ENCODE measurements at places on chromosomes 11 and 22. TPM values are rescaled to one million over a fixed set of nuclear protein-coding genes. Genes with fewer than 3 reads are reported as not detected.
A peak's percentile ranks its signal among the peaks of the same experiment; 100 is the strongest.

SPON1 gene
- 3.2 TPM for total RNA-seq

ST14 gene
- total RNA-seq: 98.4 TPM

PNPLA3 gene
- total RNA-seq: 6.9 TPM

LIPT2 gene
- total RNA-seq: 1.9 TPM

P4HA3 gene
- 1.7 TPM for total RNA-seq

GRCh38 chr22:39220890-39221850 is 23.6 kb downstream of the PDGFB start:
- no peak for DNase-seq

DNA sequence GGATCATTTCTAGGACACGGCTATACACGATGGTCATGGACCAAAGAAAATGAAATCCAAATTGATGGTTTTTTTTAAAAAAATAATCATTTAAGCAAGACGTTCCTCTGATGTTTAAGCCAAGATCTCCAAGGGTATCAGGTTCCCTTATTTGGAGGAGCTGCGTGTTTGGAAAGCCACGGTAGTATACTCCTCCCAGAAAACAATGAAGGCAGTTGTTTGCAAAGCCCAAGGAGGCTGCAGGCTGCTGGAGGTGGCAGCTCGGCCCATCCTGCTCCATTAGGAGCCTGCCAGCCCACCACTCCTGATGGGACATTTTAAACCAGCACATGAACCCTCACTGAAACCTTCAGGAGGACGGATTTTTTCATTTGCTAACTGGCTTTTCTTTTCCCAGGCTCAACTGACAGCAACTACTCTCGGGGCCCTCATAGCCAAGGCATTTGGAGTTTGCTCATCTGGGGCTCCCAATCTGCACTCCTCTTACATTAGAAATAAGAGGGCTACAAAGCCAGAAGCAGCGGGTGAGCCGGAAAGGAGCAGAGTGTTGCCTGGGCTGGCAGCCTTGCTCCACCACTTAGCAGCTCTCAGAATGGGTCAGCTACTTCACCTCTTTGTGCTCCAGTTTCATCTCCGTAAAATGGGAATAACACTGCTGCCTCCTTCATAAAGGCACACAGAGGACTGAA is 58.4 kb downstream of the ABTB2 start:
- no peak for DNase-seq

- no peak for DNase-seq
Observed at GRCh38 chr11:44270403-44271273, 39.3 kb downstream of the ALX4 start.

GRCh38 chr11:102552447-102553194 is 22.1 kb upstream of the MMP7 start:
- DNase-seq: peak; percentile 96

GRCh38 chr11:65863889-65864705 is 3.9 kb downstream of the MUS81 start:
- no peak for DNase-seq

DNA sequence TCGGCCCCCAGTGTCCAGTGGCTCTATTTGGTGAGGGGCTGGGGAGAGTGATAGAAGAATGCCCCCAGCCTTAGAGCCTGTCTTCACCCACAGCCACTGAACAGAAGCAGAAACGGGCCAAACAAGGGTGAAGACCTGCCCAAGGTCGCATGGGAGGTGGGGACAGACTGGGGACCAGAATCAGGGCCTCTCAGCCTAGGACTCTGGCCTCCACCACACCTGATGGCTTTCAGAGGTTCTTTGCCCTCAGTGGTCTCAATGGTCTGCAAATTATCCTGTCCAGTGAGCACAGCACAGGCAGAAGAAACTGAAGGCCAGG is 4.5 kb upstream of the MYRF start:
- no peak for DNase-seq

DNA sequence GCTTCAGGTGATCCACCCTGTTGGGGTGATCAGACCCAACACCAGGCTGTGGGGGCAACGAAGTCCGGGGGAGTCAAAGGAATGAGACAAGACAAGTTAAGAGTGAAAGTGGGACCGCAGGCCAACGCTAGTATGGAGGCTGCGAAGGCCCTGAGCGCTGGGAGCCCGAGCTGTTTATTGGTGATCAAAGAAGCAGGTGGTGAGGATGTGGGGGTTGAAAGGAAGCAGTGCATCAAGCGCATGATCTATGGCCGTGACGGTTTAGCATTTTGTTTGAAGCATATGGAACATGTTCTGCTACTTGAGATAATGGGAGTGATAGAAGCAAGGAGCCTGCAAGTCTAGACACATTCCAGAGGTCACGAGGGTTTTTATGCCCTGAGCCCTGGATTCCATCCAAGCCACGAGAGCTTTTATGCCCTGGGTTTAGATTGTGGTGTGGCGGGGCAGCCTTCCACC is 49.5 kb downstream of the MCHR1 start:
- DNase-seq: no peak

DNA sequence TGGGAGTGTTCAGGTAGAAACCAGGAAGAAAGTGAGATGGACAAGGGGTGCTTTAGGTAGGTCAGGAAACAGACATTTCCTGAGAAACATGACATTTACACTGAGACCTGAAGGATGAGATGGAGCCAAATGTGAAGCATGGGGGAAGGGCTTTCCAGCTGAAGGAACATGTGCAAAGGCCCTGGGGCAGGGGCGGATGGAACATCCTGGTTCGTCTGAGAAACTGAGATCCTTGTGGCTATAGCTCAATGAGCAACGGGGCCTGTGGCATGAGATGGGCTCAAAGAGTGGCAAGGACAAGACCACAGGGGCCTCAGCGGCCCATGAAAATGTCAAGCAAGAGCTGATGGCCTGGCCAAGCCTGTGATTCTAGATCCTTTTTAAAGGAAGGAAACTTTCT is 127.4 kb downstream of the DSCAML1 start:
- DNase-seq: no peak

- DNase-seq: no peak
Observed at GRCh38 chr22:49366437-49366836, 461.2 kb downstream of the BRD1 start.

- DNase-seq: no peak
Observed at GRCh38 chr11:122241566-122241965, 125.6 kb upstream of the BLID start.

- peak; percentile 14 for DNase-seq
Observed at GRCh38 chr11:40037005-40037404, 1422.4 kb downstream of the LRRC4C start.

DNA sequence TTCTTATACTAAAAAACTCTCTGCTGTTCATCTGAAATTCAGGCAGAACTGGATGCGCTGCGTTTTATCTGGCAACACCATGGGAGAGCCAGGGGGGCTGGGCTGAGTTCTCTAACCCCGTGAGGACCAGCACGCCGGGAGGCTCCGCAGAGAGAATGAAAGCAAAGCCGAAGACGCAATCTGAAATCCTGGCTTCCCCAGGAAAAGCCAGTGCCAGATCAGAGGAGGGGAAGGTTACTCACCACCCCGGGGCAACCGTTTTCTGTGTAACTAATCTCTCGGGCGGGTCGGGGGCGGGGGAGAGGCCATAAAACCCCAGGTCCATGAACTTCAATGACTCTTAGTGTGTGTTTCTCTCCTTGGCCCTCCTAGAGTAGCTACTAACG is 99.4 kb downstream of the SHANK2 start:
- peak; percentile 47 for DNase-seq
